HL-60 (cell line): ENCODE measurements at places on chromosomes 2 and 18.

DNA sequence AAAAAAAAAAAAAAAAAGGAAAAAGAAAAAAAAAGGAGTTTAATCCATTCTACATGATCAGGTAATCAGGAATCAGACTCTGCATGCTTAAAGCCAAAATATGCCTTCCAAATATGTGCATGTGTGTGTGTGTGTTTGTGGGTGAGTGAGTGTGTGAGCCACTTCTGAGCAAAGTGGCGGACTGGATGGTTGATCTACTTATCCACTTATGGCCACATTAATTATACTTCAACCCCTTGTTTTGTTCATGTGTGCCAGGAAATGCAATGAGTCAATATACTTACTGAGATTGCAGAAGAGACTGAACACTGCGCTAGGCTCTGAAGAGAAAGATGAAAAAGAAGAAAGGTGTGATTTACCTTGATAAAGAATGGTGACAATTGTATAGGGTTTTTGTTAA lies 586.5 kb upstream of the NXPH2 start:
- DNase-seq, result no peak

DNA sequence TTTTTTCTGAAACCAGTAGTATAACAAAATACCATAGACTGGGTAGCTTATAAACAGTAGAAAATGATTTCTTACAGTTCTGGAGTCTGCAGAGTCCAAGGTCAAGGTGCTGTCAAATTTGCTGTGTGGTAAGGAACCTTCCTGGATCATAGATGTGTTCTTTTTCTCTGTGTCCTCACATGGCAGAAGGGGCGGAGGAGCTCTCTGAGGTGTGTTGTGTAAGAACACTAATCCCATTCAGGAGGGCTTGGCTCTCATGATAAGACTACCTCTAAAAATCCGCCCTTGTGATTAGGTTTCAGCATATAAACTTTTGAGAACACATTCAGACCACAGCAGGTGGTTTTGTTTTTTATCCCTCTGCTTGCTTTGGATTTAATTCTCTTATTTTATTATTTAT lies 25.7 kb downstream of the ANKRD62 start:
- DNase-seq, result no peak

GRCh38 chr2:85611705-85612587 lies at the start of gene C2orf68:
Gene C2orf68 (minus strand): TSS chr2:85612066. CDS start chr2:85611984, 82 bp downstream.
- peak; percentile 94 for DNase-seq

- peak; percentile 90 for DNase-seq
These were observed 26.3 kb downstream of the RMC1 start for GRCh38 chr18:23529604-23530003.

DNA sequence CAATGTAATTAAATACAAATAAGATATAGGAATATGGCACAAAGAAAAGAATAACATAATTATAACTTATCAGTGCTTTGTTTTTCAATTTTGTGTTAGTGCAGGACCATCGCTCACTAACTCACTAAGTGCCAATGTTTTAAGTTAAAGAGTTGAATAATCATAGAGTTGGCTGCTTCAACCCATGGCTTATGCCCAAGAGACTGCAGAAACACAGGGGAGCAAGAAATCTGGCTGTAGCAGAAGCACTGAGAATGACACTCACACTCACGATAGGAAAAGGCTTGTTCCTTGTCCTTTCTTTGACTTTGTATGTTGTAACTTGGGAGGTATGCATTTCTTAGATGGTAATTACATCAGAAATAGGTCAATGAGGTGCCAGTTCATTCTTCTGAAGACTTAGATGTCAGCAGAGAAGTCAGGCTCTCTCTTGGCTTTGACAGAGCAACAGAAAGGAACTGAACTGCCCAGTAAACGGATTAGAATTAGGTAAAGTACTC lies 852.2 kb downstream of the LRRTM4 start:
- DNase-seq, result no peak

GRCh38 chr2:10003206-10004125 lies 39.9 kb upstream of the KLF11 start:
- no peak for DNase-seq

DNA sequence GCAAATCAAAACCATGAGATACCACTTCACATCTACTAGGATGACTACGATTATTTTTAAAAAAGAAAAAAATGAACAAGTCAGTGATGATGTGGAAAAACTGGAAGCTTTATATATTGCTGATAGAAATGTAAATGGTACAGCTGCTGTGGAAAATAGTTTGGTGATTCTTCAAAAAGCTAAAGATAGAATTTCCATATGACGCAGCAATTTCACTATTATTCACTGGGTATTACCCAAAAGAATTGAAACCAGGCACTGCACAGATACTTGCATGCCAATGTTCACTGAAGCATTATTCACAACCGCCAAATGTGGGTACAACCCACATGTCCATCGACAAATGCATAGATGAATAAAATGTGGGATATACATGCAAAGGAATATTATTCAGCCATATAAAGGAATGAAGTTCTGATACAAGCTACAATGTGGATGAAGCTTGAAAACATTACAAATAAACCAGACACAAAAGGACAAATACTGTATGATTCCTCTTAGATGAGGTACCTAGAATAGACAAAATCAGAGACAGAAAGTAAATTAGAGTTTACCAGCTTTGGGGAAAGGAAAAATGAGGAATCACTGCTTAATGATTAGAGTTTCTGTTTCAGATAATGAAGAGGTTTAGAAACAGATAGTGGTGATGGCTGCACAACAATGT lies 11.1 kb downstream of the RTTN start:
- DNase-seq, result no peak

DNA sequence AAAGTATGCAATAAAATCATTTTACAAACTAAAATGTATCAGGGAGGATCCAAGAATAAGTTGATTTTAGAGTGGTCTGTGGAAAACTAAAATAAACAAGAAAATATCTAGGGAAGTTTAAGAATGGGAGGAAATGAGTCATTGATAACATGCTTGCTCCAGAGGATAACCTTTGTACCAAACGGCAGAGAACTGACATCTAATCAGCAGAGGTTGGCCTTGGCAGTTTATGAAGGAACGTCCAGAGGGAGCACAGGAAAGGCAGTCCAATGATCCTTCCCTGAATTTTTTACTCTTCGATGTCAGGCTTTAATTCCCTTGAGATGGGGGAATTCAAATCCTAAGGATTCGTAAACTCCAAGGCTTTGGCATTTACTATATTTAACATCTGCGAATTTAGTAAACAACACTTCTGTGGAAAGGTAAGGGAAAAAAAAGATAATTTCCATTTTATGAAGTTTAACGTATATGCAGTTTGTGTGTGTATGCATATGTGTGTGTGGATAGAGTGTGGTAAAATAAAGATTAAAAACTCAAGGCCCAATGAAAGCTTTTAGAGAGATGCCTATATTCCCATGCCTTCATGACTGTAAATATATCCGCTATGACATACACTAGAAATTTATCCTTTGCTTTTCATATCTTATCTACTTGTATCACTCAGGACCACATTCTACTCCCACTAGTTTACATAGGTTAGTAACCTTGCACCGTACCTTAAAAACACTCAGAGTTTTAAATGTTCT lies 8.7 kb upstream of the INPP1 start:
- no peak for DNase-seq

- no peak for DNase-seq
These were observed 7.5 kb upstream of the KLHL30 start for GRCh38 chr2:238130696-238131628.

- no peak for DNase-seq
These were observed 3.2 kb downstream of the STRN start for GRCh38 chr2:36963106-36963505.

GRCh38 chr2:230492107-230492506 lies 76.1 kb downstream of the SP100 start:
- no peak for DNase-seq

DNA sequence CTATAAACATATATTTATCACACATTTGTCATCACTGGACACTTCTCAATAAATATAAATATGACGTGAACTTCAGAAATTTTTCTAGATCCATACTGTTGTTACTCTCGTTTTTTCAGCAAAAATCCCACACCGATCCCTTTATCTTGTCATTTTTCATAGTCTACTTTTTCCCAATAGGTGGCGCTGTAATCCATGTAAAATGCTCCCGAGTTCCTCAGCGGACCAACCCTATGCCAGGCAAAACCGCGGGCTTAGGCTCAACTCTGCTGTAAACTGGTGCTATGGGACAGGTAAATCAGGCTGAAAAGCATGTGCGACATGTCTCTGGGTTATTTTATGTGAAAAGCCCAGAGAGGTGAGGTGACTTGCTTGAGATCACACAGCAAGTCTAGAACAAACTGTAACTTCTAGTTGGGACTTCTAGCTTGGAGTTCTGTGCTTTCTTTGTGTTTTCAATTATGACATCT lies 104.0 kb downstream of the COBLL1 start:
- DNase-seq, result peak; percentile 43
